ENCODE measurements at places on chromosomes 12 and 14.

- DNase-seq = no peak
Measured at GRCh38 chr14:51432302-51432948, 192.4 kb downstream of the TMX1 start.

GRCh38 chr12:112850383-112850782, 56.4 kb upstream of the OAS1 start:
- no peak for DNase-seq

- no peak for DNase-seq
Measured at GRCh38 chr14:96201965-96202364, 2.7 kb upstream of the BDKRB2 start.

GRCh38 chr12:113409462-113410124, 5.9 kb upstream of the SDS start:
- no peak for DNase-seq

- no peak for DNase-seq
Measured at GRCh38 chr14:59768855-59769375, 101.7 kb downstream of the RTN1 start.

GRCh38 chr14:75279763-75280290, 1.2 kb downstream of the FOS start:
- no peak for DNase-seq

- DNase-seq = no peak
Measured at GRCh38 chr14:69370061-69370460, 28.0 kb downstream of the ERH start.

GRCh38 chr12:31322801-31323207, 3.1 kb downstream of the SINHCAF start:
- peak; percentile 50 for DNase-seq

- DNase-seq = no peak
Measured at GRCh38 chr12:53829130-53829819, 77.5 kb upstream of the CISTR start.

DNA sequence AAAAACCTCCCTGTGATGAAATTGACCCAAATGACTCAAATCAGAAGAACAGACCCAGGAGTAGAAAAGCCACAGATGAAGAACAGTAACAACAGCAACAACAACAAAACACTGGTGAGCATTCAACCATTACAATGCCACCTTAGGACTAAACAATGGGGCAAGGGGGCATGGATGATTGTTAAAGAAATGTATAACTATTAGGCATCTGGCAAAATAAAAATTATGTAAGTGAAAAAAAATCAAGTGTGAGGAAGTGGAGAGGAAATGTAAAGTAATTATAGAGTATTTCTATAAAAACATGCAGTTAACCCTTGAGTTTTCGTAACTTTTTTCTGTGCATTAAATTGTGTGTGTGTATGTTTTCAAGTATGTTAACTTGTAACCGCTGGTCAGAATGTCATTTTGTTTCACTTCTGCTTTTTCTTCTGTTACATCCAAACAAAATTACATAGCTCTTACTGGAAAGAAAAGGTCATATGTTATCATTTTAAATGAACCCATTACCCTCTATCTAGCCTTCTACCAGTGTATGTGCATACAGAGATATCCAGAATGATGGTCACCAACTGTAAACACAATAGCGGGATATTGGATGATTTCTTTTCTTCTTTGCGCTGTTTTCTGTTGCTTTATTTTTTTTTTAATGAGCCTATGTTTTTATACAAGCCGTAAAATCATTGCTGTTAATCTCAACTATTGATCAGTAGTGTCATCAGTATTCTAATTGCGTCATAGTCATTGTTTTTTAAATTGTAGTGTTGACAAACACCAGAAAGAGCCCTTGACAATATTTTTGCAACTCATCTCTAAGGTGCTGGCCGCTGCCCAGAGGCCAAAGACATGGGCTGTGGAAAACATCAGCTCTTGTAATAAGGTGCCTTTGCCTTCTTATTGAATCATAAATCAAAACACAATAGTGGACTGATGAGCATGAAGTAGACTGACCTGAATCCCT, 170.6 kb downstream of the CRADD start:
- DNase-seq = no peak

- no peak for DNase-seq
Measured at GRCh38 chr12:21751517-21751916, 23.0 kb downstream of the KCNJ8 start.

GRCh38 chr12:57852200-57852599, 5.7 kb upstream of the CTDSP2 start:
- no peak for DNase-seq

DNA sequence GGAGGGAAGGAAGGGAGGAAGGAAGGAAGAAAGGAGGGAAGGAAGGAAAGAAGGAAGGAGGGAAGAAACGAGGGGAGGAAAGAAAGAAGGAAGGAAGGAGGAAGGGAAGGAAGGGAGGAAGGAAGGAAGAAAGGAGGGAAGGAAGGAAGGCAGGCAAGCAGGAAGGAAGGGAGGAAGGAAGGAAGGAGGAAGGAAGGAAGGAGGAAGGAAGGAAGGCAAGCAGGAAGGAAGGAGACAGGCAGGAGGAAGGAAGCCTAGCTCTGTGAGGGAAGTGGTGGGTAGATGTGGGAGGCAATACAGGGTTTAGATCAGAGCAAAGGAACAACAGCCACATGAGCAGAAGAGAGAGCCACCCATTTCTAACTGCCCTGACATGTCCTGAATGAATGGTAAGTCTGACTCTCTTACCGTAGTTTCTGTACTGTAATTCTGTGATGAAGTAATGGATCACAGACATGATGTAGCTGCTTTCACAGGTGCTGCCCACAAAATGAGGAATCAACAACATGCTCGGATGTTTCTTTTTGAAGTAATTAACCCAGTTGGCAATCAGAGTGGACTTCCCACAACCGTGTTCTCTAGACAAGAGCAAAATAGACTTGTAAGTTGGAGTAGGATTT, 24.4 kb upstream of the HSP90B1 start:
- DNase-seq = no peak

DNA sequence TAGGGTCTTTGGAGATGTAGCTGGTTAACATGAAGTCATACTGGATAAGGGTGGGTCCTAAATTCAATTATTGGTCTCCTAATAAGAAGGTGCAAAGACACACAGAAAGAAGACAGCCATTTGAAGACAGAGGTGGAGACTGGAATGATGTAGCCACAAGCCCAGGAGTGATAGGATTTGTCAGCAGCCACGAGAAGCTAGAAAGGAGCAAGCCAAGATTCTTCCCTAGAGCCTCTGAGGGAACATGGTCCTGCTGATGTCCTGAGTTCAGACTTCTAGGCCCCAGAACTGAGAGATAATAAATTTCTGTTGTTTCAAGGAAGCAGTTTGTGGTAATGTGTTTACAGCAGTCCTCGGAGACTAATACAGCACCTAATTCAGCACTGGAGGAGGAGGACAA, 203.3 kb upstream of the SRRM4 start:
- DNase-seq = no peak

DNA sequence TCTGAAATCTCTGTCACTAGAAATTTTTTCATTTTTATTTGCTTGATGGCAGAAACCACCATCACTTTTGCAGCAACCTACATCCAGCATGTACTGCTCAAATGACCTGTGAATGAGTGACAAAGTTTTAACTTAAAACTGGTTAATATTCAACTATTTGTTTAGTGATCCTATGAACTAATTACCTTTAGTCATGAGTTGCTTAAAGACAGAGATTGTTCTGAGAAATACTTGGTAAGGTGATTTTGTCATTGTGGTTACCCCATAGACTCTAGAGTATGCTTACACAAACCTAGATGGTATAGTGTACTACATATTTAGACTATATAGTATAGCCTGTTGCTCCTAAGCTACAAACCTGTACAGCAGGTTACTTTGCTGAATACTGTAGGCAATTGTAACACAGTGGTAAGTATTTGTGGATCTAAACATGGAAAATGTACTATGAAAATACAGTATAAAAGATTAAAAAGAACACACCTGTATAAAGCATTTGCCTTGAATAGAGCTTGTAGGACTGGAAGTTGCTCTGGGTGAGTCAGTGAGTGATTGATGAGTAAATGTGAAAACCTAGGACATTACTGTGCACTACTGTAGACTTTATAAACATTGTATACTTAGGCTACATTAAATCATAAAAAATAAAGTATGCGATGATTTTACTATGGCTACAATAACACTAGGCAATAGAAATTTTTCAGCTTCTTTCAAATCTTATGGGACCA, 256.6 kb upstream of the PPFIA2 start:
- DNase-seq = no peak

DNA sequence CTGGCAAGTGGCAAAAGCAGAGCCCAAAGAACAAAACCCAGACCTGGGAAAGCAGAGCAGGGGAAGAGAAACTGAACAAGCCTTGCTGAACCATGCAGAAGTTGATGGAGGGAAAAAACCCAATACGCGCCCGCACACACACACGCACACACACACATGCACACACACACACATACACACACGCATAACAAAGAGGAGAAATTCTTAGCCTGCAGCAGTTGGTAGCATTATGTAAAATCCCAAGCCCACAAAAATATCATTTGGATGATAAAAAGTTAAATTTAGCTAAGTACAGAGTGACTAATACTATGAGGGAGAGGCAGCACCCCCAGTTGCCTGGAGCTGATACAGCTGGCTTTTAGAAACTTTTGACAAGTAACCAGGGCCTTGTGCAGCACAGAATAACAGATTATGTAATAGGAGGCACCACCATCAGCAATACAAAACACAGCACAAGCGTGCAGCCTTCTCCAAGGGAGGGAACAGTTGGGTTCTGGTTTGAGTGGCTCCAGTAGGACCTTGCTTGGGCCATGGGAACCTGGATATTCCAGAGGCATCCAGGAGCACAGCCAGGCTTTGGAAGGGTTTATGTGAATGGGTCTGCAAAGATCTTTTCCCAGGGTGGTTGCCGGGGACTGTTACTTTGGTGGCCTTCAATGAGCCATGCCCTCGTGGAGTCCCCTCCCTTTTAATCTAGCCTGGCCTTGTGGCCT, 35.3 kb downstream of the PITPNM2 start:
- DNase-seq = no peak

DNA sequence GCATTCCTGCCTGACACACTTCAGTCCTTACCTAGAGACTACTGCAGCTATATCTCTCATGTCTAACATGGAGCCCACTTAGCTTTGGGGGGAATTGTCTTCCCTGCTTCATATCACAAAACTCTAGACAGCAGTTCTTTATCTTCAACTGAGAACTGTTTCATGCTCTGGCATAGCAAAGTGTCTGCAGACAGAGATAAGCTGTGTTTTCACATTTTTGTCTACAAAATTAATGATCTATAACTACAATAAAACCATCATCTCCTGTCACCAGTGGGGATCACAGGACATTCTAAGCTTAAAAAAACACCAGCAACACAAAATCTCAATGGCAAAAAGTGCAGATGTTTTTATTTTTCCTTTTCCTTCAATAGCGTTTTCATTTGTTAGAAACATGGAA, 137.1 kb upstream of the VRK1 start:
- DNase-seq = no peak

GRCh38 chr12:88494520-88494919, 85.8 kb downstream of the KITLG start:
- DNase-seq = no peak

DNA sequence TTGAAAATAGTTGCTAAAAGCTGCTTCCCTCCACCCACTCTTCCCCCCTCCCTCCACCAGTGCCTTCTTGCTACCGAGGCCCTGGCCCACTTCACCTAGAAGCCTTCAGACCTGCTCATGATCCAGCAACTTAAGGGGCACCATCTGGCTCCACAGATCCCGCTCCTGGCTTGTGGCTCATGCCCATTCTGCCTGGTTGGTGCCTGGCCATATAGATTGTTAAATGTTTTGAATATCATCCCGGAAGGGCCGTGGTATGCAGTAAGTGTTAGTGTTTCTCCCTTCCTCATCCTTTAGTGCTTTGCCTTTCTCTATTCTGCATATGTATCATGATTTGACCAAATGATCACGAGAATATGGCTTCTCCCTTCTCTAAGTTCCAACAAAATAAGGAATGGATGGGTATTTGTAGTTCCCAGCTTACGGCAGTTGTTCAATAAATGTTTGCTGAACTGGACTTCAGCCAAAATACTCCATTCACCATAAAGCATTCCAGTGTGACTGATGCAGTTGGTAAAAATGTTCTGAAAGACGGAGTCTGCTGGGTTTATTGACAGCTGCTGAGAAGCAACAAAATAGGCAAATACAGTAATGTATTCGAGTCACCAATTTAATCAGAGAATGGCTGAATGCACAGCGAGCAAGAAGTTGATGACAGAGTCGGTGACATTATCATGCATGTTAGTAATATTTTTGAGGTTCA, 30.7 kb downstream of the GRIP1 start:
- DNase-seq = no peak

- no peak for DNase-seq
Measured at GRCh38 chr12:57726884-57727757, 11.4 kb downstream of the AGAP2 start.

DNA sequence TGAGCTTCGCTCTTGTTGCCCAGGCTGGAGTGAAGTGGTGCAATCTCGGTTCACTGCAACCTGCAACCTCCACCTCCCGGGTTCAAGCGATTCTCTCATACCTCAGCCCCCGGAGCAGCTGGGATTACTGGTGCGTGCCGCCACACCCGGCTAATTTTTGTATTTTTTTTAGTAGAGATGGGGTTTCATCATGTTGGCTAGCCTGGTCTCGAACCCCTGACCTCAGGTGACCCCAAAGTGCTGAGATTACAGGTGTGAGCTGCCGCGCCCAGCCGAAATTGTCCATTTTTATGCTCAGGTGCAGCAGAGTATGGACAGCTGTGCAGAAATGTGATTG, 19.2 kb upstream of the CYP46A1 start:
- DNase-seq = no peak

GRCh38 chr12:117590999-117591398, 229.6 kb upstream of the NOS1 start:
- DNase-seq = no peak

DNA sequence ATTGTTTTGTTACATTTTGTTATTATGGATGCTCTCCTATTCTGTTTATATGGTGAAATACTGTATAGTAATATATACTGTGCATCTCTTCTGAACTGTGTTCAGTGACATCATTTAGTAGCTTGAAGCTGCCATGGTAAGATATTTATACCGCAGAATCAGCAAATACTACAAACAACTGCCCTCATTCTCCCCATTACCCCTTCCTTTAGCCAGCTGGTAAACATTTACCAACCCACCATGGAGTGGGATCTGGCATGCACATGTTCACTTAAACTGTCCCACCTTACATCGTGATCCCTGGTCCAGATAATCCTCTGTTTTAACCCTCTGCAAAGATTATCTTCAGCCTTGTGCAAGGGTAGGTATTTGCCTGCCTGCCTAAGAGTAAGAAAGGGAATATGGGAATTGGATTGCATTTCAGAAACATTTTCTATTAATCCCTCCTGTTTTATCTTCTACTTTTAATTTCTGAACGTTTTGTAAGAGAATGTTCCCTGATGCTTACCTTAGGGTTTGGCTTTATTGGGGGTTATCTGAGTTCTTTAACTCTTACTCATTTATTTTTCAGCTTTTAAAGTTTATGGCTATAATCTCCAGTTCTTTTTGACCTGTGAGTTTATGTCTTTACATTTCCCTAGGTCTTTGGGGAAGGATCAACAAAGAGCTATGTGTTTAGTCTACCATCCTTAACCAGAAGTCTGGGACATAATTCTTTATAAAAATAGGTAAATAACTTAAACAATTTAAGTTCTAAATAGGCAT, 46.5 kb downstream of the FBXO34 start:
- no peak for DNase-seq

- DNase-seq = no peak
Measured at GRCh38 chr12:103308396-103308795, 187.4 kb downstream of the C12orf42 start.

- DNase-seq = peak; percentile 63
Measured at GRCh38 chr14:87995500-87996290, 2.7 kb upstream of the GALC start.

Measured in hematopoietic multipotent progenitor cell treated with erythropoietin and hydrocortisone succinate and interleukin-3 and kit ligand, for 17 days (in vitro differentiated cells).